ENCODE measurements at places on chromosomes 5 and 9.

DNA sequence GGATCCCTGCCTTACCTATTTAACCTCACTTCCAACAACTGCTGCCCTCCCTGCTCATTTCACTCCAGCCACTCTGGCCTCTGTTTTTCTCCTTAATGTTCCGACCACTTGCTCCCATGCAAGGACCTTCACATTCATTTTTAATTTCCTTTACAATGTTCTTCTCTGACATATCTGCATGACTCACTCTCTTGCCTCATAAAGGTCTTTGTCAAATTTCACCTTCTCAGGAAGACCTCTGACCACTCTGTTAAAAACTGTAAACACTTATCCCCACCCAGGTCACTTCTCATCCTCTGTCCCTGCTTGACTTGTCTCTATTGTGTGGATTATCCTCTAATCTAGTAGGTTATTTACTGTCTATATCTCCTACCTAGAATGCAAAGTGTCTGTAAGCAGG is 751.2 kb downstream of the BRINP1 start:
- DNase-seq = no peak

DNA sequence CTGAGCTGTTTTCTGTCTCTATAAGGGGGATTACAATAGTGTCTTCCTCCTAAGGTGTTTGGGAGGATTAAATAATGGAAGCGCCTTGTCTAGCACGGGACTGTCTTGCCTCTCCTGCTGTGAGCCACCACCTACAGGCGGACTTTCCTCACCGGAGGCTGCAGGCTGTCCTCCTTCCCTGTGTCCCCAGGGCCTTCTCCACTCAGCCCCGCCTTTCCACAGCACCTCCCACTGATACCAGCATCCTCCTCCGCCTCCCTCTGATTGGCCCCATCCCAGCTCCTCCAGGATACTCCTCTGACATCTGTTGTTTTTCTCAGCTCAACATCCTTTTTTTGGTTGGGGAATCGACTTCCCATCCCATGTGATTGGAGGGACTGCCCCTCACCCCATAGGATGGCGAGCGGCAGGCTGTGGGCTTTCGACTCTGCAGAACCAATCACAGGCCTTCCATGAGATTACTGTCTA is 851 bp upstream of the ZDHHC12 start:
- no peak for DNase-seq

GRCh38 chr5:141050622-141051520 is at the start of gene PCDHB1:
Gene PCDHB1 (plus strand): TSS chr5:141051374. CDS start chr5:141051471, 97 bp downstream.
- peak; percentile 4 for DNase-seq

GRCh38 chr5:52743970-52744369 is 43.7 kb upstream of the ITGA1 start:
- no peak for DNase-seq

DNA sequence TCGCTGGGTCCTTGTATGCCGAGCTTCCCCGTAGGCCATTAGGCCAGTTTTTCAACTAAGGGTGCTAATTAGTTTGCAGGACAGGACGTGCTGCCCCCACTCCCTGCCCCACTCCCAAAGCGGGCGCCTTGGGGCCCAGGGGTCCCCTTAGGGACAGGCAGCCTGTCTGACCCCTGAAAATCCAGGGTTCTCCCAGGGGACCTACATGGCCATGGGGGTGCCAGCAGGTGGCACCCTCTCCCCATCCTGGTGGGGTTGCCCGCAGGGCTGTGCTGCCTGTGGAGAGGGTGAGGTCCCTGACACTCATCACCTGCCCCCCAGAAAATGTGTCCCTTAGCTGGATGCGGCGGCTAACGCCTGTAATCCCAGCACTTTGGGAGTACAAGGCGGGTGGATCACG is 8.5 kb upstream of the CCDC187 start:
- peak; percentile 62 for DNase-seq

DNA sequence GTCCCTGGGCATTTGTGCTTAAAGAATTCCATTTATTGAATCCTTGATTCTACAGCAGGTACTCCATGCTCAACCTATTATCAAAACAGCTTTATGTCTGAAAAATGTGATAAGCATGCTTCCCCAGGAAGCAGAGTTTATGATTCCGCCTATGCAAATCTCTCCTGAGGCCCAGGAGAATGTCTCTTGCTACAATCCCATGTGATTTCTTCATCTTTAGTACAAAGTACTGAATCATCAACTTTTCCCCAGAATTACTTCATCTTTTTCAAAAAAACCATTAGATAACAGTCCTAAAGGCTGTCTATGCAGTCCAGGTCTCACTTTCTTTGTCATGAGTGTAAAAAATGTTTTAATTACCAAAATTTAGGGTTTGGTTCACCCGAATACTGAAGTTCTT is 130.2 kb upstream of the ADAMTSL1 start:
- no peak for DNase-seq

GRCh38 chr9:111463048-111463447 is 21.1 kb downstream of the ECPAS start:
- DNase-seq = no peak

DNA sequence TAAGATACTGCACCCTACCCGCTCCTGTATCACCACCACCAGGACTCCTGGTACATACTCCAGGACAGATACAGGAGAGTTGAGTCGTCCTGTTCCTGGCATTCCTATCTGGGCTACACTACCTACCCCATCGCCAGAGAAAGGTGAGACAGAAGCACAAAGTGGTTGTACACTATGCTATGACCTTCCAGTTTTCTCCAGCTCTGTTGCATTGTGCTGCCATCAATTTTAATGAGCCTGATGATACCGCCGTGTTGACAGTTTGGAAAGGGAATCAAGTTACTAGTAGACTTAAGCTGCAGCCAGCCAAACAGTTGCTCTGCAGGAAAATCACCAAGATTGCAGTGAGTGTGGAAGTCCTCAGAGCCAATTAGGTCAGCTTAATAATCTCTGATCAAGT is 35.2 kb downstream of the ANP32B start:
- no peak for DNase-seq

DNA sequence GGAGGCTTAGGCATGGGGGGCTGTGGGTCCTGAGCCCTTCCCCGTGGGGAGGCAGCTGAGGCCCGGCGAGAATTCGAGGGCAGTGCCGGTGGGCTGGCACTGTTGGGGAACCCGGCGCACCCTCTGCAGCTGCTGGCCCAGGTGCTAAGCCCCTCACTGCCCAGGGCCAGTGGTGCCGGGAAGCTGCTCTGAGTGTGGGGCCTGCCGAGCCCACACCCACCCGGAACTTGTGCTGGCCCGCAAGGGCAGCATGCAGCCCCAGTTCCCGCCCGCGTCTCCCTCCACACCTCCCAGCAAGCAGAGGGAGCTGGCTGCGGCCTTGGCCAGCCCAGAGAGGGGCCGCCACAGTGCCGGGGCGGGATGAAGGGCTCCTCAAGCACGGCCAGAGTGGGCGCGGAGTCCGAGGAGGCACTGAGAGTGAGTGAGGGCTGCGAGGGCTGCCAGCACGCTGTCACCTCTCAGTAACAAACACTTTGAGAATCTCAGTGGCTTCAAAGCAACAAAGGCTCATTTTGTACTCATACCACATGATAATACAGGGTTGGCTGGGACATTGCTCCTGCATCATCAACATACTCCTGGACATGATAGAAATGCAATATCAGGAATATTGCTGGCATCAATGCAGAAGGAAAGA is 265.7 kb upstream of the ANKRD55 start:
- DNase-seq = no peak

GRCh38 chr5:142878638-142879037 is 108.5 kb downstream of the ARHGAP26 start:
- DNase-seq = no peak

GRCh38 chr5:174560861-174561260 is 163.5 kb upstream of the MSX2 start:
- no peak for DNase-seq

DNA sequence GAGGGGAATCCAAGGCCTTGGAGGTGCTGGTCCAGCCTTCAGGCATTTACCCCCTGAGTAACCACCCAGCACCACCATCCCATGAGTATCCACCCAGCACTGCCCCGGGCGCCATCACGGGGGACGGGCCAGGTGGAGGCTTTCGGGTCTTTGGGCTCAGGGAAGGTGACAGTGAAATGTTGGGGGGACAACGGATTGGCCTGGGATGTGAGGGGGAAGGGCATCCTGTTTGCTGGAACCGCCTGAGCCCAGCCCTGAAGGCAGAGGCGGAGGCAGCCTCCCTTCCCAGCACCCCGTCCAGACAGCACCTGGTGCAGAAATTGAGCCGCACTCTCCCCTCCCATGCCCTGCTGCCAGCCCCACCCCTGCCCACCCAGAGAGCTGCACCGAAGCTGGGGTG is 17.0 kb downstream of the ASS1 start:
- DNase-seq = no peak

DNA sequence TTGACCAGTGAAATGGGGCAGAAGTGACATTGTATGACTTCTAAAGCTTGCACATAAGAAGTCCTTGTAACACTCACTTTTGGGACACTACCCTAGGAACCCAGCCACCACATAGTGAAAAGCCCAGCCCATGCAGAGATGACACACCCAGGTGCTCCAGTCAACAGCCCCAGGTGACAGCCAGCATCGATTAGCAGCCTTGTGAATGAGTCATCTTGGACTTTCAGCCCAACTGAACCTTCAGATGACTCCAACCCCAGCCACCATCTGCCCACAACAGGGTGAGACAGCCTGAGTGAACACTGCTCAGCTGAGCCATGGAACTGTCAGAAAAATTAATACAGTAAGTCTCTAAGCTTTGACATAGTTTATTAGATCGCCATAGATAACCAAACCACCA is 458.6 kb downstream of the ZSWIM6 start:
- DNase-seq = no peak

DNA sequence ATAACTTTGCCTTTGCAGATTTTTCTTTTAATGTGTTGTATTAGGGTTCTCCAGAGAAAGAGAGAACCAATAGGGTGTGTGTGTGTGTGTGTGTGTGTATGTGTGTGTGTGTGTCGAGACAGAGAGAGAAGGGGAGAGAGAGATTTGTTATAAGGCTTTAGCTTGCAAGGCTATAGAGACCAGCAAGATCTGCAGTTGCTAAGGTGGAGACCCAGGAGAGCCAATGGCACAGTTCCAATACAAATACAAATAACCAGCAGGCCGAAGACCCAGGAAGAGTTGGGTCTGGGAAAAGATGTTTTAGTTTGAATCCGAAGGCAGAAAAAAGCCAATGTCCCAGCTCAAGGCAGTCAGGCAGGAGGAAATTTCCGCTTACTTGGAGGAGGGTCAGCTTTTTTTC is 23.0 kb downstream of the TMOD1 start:
- no peak for DNase-seq

GRCh38 chr9:27590651-27591050 is 17.4 kb upstream of the C9orf72 start:
- no peak for DNase-seq

DNA sequence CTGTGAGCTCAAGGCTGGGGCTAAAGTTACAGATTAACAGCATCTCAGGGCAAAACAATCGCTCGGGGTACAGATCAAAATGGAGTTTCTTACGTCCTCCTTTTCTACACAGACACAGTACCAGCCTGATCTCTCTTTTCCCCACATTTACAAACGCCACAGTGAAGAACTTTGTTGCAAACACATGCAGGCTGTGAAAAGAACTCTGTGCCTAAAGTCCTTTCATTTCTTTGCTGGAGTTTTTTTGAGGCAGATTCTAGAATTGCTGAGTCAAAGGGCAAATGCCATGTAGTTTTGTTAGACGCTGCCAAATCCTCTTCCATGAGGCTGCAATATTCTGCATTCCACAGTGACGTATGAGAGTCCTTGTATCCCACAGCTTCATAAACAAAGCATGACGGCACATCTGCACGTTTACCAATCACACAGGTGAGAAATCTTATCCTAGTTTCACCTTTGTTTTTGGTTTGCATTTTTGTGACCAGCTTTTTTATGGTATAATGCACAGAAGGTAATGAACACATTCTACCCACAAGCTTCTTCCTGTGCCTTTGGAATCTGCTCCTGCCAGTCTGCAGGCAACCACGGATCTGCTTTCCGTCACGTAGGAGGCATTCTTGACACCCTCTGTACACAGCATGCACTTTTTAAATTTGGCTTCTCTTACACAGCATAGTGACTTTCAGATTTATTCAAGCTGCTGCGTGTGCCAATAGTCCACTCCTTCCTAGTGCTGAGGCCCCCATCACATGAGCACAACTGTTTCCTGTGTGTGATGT is 44.6 kb upstream of the LPCAT1 start:
- no peak for DNase-seq

DNA sequence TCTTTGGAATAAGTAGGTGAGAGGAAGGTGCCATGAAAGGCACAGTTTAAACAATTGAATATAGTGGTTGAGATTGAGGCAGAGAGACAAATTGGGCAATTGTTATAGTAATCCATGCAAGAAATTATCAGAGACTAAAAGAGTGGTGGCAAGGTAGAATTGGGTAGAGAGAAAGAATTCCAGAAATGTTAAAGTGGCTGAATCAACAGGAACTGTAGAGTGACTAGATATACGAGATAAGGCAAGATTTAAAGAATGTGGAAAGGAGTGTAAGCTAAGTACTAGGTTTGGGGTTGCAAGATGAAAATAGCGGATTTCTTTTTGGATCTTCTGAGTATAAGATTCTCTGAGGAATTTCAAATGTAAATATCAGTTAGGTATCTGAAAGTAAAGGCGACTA is 285.2 kb downstream of the DMRTA1 start:
- DNase-seq = no peak

DNA sequence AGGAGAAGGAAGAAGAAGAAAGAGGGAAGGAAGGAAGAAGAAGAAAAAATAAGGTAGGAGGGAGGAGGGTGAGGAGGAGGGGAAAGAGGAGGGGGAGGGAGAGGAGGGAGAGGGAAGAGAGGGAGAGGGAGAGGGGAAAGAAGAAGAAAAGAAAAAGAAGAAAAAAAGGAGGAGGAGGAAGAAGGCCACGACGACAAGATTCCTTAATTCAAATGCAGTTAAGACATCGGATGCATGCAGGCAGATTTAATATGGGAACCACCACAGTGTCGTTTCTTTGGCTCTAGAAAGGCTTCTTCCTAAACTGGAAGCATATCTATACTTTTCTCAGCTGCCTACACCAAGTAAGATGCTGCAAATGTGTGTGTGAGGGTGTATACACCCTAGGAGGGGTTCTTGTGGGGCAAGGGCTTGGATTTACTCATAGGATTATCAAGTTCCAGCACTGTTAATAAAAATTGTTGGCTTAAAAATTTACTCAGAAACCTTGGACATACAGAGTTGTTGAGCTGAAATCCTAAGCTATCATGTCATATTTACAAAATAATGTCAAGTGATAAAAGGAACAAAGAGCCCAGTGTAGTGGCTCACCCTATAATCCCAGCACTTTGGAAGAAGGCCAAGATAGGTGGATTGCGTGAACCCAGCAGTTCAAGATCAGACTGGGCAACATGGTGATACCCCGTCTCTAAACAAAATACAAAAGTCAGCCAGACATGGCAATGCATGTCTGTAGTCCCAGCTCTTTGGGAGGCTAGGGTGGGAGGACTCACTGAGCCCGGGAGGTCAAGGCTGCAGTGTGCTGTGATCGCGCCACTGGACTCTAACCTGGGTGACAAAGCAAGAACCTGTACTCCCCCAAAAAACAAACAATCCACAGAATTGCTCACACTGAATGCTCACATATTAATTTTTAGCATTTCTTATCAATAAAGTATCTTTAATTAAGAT is 108.5 kb downstream of the UBAP2 start:
- no peak for DNase-seq

GRCh38 chr9:77697238-77697984 is 49.3 kb upstream of the GNA14 start:
- no peak for DNase-seq

Data from B cell (primary cell).